ENCODE measurements at places on chromosomes 2 and 18.

- DNase-seq = no peak
These were observed 83.7 kb upstream of the RND3 start for GRCh38 chr2:150571121-150571520.

DNA sequence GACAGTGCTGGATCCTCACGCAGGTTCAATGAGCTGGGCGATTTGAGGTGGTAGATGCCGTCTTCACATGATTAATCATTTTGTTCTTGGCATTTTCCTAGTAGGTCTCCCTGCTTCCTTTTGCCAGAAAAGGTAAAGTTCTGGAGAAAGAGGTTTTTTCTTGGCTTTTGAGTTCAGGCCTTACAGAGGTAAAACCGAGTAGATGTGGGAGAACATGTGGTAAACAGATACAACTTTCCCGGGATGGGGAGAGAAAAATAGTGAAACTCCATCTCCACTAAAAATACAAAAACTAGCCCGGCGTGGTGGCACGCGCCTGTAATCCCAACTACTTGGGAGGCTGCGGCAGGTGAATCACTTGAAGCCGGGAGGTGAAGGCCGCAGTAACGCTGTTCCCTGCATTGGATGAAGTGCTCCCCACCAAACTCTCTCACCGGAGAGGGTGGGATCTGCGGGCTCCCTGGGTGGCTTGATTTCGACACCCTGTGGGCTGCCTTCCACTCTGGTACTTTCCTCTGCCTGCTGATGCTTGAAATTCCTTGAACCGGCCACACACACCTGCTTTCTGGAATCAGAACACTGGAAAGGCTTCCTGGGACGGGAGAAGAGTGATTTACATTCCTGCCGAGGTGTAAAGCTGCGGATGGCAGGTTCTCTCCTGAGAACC lies 88.8 kb downstream of the ACTR3 start:
- DNase-seq = no peak

DNA sequence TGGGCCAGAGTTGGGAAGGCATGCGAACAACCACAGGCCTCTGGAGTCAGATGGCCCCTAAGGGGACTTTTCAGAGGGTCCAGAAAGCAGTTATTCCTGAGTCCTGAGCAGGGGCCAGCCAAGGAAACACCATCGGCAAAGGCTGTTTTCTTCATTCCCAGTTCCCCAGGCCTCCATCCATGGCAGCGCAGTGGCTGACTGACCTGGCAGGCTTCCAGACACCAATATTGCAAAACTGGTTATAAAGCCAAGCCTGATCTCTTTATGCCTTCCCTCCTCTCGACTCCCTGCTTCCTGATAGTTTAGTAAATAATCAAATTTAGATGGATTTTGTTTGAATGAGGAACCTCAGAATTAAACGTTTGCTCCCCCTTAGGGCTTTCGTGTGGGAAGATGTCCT lies 133.4 kb upstream of the ITGA6 start:
- DNase-seq = no peak

DNA sequence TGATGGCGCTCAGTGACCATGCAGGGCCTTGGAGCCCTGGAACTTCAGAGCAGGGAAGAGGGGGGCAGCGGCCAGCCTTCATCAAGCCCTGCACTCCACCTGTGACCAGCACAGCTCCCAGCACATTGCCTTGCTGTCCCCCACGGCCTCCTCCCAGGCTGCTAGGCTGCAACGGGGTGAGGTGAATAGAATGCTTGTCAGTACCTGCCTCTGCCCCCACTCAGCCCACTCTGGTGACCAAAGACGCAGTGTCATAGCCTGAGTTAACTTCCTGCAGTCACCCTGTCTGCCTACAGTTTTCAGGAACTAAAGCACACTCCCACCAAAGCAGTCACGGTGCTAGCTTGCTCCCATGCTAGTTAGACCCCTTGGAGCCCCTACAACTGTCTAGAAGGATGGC lies 72.1 kb downstream of the STPG4 start:
- no peak for DNase-seq

- DNase-seq = no peak
These were observed 12.3 kb upstream of the SLC14A2 start for GRCh38 chr18:45602926-45603325.

- no peak for DNase-seq
These were observed 247.5 kb downstream of the MREG start for GRCh38 chr2:215765729-215766360.

- no peak for DNase-seq
These were observed 65.1 kb upstream of the SLC25A52 start for GRCh38 chr18:31825772-31826171.
